Stimulated activated CD8-positive, alpha-beta memory T cell treated with anti-CD3 and anti-CD28 coated beads, Interleukin-4, amount 100 ng/mL, for 1 hour (primary cell): ENCODE measurements at places on chromosomes 4 and X.

DNA sequence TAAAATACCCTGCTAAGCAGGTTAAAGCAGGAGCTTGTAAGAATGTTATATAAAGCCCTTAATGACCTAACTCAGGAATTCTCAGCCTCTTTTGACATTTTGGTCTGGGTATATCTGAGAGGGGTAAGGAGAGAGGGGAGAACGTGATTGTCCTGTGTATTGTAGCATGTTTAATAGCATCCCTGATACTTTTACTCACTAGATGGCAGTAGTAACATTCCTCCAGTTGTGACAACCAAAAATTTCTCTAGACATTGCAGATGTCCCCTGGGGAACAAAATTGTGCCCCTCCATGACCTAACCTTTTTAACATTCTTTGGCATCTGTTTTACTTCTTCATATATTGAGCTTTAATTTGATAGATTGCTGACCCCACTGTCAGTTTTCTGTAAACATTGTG is 17.9 kb downstream of the SMARCA5 start:
- DNase-seq: no peak

GRCh38 chrX:110413727-110414124 is 55.1 kb downstream of the RTL9 start:
- no peak for DNase-seq

DNA sequence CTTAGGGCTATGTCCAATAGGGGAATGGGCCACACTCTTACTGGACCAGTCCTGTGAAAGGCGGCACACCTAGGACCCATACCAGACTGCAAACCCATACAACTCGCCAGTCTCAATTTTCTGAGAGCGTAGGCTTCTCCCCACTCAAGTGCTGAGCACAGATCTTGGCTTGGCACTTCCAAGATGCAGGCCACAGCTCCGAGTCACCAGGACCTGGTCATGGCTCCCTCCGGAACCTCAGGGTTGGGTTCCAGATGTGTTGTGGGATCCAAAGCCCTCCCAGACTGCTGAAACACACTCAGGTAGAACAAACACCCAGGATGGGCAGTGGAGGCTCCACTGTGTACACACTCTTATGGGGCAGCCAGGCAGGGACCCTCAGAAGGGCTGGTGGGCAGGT is 103.3 kb downstream of the TMEM144 start:
- no peak for DNase-seq

DNA sequence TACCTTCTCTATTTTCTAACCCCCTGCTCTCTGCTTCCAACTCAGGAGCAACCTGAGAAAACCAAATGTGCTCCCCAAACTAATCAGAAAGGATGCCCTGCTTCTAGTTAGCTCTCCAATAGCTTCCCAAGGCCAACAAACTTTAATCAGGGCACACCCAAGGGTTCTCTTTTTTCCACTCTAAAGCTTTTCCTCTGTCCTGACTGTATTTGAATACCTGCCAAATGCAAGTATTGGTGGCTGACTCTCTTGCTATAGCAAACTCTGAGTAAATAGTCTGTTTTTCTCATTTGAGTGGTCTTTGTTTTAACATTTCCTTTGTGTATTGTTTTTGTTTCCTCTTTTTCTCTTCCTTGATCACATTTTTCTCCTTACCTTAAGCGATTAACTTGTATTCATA is 52.5 kb downstream of the GBA3 start:
- no peak for DNase-seq

GRCh38 chr4:67134616-67135015 is 410.7 kb downstream of the CENPC start:
- no peak for DNase-seq

DNA sequence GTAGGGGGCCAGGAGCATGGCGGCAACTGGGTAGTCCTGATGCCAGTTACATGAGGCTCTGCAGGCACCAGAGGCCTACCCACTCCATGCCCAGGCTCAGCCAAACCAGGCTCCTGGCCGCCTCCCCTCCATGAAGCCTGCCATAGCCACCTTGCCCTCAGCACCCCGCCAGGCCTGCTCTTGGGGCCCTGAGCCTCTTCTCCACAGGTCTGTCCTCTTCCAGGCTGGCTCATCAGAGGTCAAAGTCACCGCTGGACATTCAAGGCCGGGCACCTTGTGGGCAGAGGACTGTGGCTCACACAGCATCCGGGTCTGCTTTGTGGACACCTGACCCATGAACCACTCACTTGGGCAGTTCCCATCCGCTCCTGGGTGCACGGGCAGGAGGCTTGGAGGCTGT is 60.0 kb upstream of the AFAP1 start:
- DNase-seq: no peak

DNA sequence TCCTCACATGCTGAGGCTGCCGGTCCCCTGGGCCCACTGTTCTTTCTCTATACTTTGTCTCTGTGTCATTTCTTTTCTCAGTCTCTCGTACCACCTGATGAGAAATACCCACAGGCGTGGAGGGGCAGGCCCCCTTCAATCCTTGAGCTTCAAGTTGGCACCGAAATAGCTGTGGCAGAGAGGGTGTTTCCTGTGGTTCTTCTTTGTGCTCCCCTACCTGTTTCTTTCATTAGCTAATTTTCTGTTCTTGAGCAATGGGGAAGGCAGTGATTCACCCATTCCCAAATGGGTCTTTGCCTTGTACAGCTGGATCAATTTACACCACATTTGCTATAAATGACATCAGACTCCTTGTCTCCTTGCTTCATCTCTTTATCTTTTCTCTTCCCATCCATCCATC is 2.1 kb upstream of the CYSLTR1 start:
- no peak for DNase-seq

GRCh38 chr4:150573534-150573933 is 8.4 kb upstream of the MAB21L2 start:
- DNase-seq: no peak

- DNase-seq: no peak
Measured at GRCh38 chr4:20960291-20960690, 260.0 kb downstream of the PACRGL start.

DNA sequence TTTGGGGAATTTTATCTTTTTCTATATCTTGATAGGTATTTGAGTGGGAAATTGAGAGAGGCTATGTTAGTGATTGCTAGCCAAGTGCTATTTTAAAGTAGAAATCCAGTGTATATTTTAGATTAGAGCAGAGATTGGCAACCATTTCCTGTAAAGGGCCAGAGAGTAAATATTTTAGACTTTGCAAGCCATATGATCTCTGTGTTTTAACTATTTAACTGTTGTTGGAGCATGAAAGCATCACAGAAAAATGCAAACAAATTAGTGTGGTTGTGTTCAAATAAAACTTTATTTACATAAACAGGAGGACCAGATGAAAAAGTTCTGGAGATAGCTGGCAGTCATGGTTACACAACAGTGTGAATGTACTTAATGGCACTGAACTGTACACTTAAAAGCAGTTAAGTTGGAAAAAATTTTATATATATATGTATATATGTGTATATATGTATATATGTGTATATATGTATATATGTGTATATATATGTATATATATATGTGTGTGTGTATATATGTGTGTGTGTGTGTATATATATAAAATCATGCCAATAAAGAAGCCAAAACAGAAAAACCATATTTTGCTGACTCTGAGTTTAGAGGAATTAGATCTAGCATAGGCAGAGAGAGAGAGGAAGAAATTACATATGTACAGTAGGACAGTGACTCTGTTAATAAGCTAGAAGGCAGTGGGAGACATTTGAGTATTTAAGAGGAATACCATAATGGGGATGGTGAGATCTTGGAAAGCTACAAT is 83.4 kb downstream of the TMEM164 start:
- no peak for DNase-seq

DNA sequence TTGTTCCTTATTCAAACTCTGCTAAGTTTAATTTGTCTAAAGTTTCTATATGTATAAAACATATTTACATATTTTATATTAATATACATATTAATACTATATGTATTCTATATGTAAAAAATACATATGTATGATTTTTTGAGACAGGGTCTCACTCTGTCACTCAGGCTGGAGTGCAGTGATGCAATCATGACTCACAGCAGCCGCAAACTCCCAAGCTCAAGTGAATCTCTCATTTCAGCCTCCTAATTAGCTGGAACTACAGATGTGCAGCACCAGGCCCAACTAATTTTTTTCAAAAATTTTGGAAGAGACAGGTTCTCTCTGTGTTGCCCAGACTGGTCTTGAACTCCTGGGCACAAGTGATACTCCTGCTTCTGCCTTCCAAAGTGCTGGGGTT is 684.9 kb downstream of the TRAM1L1 start:
- no peak for DNase-seq

GRCh38 chrX:41293269-41293668 is 40.7 kb upstream of the DDX3X start:
- no peak for DNase-seq

- DNase-seq: no peak
Measured at GRCh38 chr4:20662851-20663250, 37.4 kb upstream of the PACRGL start.

DNA sequence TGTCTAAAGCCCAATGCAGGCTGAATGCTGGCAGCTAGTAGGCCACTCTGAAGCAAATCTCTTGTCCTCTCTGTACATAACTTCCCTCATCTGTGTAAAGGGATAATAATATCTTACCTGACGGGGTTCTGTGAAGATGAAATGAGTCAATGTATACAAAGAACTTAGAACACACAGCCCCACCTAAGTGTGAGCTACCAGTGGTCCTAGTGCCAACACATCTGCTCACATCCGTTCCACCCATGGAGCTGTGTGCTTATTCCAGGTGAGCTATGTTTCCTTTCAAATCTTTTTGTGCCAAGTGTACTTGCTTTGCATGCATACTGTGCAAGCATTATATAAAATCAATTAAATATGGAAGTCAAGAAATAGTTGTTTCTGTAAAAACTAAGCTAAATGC is 116.4 kb downstream of the TSPAN5 start:
- DNase-seq: no peak

DNA sequence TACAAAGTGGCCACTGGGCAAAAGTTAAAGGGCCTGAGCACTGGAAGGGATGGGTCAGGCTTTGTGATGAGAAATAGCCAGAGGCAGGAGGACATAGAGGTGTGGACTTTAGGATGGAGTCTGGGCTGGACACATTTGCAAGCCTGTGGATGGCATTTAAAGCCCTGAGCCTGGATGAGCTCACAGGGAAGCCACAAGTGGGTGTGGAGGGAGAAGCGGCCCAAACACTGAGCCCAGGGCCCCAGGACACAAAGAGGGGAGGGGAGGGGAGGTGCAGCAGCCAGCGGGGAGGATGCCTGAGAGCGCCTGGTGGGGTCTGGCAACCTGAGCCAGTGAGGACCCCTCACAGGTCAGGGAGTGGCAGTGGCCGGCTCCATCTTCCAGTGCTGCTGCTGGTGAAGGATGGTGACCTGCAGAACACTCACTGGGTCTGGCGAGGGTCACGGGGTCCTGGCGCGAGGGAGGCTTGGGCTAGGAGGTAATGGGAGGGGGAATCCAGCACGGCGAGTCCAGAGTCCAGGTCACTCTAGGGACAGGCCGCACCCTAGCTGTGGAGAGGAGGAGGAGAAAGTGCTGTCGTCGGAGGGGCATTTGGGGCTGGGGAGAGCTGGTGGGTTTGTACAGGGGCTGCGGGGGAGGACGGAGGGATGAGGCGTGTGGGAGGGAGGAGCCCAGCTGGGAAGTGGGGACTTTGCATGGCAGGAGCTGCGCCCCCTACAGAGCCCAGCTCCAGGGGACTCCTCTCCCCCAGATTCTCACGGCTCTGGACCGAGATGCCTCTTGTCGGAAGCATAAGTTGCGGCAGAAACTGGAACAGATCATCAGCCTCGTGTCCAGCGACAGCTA is 7.0 kb downstream of the LAGE3 start:
- DNase-seq: no peak

DNA sequence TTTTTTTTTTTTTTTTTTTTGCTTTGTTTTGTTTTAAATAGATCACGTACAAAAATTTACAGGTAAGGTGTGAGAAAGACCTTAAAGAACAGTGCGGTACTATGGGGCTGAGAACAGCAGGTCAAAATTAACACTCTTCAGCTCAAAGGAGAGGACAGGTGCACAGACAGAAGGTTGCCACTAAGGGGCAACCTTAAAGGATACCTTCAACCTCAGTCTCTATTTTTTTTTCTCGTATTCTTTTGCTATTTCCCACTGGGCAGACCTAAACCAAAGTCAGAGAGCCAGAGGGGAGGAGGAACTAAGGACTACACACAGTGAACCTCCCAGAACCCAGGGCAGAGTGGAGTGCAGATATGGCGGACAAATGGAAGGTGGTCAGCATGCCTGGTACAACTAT is 1984.3 kb upstream of the IGFBP7 start:
- no peak for DNase-seq

GRCh38 chrX:71545364-71545763 is 12.5 kb downstream of the OGT start:
- no peak for DNase-seq

DNA sequence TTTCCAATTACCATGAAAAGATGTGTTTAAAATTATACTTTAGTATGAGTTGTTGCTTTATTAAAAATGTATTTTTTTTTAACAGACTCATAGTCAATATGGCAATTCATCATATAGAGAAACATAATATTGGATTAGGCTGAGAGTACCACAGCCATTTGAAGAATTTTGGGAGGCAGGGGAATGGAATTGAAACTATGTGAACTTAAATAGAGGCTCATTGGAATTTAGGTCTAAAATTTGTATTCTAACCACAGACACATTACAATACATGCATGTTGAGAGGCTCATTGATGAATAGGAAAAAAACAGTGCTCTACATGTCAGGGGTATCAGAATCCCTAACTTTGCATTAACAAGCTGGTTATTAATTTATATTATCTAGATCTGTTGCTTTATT is 269.6 kb downstream of the DKK2 start:
- DNase-seq: no peak

DNA sequence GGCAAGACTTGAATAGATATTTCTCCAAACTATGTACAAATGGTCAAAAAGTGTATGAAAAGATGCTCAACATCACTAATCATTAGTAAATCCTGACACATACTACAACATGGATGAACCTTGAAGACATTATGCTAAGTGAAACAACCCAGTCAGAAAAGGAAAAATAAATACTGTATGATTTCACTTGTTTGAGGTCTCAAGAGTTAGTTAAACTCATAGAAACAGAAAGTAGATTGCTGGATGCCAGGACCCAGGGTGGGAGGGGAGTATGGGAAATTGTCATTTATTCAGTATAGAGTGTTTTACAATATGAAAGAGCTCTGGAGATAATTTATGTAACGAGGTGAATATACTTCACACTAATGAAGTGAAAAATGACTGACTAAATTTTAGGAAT is 32.4 kb downstream of the PRMT9 start:
- no peak for DNase-seq

GRCh38 chr4:111959222-111959621 is 186.0 kb upstream of the FAM241A start:
- DNase-seq: no peak

GRCh38 chr4:151263455-151263854 is 13.5 kb upstream of the PRSS48 start:
- no peak for DNase-seq
